Effector memory CD4-positive, alpha-beta T cell (primary cell): ENCODE measurements at places on chromosomes 1 and 21.

DNA sequence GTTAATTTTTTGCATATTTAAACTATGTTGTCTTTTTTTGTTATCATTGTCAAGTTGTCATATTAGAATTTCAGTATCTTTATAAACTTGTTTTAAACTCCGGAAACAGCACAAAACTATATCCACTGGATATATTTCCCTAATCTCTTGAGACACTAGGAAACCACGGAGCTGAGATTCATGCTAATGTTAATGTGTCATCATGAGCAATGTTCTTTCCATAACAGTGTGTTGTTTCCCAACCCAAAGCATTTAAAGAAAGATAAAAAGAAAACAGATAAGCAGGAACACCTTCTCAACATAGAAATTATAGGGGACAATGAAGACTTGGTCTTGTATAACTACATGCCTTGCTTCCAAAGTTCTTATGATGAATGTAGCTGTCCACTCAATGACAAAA, 626.2 kb upstream of the TMPRSS15 start:
- H3K4me3 ChIP-seq, result no peak overlapping the region
- no peaks in the 10 kb centered on the region for H3K36me3 ChIP-seq

- H3K4me3 ChIP-seq, result no peak overlapping the region
- no peaks in the 10 kb centered on the region for H3K4me1 ChIP-seq
- H3K27ac ChIP-seq, result no peak overlapping the region
These were observed 18.8 kb upstream of the TENT5B start for GRCh38 chr1:27031235-27032118.

DNA sequence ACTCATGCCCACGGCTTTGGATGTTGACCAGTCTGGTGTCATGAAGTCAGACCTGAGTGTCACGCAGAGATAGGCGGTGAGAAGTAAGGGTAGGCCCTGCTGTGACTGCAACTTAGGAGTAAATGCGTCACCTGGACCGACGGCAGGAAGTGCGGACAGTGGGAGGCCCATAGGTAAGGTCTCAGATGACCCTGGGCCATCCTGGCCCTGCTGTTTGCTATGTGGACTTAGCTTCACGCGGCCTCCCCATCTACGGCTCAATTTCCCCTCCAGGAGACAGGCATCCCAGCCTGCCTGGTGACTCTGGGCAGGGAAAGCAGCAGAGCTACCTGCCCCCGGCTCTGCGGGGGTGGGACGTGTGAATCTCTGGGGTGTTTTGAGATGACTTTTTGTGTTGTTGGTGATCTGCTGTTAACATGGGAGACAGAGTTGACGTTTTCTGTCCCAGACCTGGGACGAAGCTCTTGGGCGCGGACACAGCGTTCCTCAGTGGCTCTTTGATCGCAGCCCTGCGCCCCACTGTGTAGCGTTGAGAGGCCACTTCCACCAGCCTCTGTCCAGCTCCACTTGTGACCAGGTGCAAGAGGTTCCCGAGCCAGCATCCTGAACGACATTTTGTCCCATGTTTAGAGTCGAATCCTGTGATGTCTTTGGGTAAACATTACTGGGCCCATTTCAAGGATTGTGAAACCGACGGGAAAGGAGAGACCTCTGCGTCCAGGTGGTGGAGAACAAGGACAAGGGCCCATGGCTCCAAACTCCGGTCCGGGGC, 39.9 kb downstream of the CRYAA start:
- peaks cover 6% of the 10 kb centered on the region for H3K27me3 ChIP-seq
- H3K36me3 ChIP-seq, result no peaks in the 10 kb centered on the region
- no peak overlapping the region for H3K4me3 ChIP-seq
- H3K4me1 ChIP-seq, result no peaks in the 10 kb centered on the region
- no peak overlapping the region for H3K27ac ChIP-seq

DNA sequence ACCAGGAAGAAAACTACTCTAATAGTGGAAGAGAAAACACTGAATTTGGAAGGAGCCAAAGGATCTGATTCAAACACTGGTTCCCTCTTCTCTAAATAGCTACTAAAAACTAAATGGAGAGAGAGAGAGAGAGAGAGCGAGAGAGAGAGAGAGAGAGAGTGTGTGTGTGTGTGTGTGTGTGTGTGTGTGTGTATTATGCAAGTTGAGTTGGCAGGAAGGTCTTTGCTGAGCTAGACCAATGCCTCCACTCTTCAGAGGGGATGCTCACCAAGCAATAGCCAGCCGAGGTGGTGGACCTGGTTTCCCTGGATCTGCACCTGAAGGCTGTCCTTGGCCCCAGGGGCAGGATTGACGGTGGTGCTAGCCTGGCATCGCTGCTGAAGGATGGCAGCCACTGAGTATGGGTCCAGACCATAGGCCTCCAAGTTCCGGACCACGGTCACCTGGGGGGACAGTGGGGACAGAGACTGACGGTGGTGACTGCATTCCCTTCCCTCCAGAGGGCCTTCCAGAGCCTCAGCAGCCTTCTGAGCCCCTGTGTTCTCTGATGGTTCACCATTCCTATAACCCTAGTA, 18.8 kb downstream of the EIF2D start:
- peaks cover 23% of the 10 kb centered on the region for H3K4me1 ChIP-seq
- H3K27me3 ChIP-seq, result no peaks in the 10 kb centered on the region
- no peak for DNase-seq
- H3K36me3 ChIP-seq, result peaks cover 59% of the 10 kb centered on the region
- no peak overlapping the region for H3K27ac ChIP-seq

DNA sequence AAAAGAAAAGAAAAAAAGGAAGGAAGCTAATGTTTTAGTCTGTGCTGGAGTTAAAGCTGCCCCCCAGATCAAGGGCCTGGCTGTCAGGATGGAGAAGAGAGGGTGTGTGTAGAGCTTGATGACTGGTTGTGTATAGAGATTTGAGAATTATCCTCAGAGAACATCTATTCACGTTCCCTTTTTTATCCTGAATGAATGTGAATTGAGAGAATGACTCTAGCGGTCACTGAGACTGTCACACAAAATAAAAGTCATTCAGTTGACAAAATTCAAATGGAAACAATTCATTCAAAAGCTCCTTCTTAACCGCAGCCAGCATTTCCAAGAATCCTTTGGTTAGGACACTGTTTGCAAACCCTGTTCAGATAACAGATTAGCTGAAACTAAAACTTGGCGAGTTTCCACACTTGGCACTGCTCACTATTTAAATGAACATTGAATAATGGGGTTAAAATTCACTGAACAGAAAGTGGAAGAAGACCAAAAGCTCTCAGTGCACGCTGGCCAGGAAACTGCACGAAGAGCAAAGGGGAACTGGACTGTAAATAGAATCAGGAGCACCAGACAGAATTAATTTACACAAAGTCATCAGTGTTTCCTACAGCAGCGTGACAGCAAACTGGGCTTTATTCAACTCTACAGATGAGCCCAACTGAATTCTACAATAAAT, 13.6 kb upstream of the FAM89A start:
- H3K27ac ChIP-seq, result no peak overlapping the region
- H3K4me3 ChIP-seq, result no peak overlapping the region
- H3K27me3 ChIP-seq, result no peaks in the 10 kb centered on the region
- H3K36me3 ChIP-seq, result no peaks in the 10 kb centered on the region

DNA sequence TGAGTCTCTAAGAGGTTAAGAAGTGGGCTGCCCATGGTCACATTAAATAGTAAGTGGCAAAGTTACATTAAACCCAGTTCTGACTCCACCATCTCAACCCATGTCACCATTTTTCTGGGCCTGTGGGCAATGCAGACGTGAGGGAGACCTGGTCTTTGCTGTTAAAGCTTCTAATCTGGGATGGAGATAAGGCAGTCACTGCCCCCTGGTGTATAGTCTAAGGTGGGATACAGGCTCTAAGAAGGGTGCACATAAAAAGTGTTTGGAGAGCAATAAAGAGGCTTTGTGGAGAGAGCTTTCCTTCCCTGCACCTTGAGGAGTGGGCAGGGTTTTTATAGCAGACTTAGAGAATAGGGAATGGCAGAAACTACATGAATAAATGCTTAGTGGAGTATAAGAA, 141.3 kb downstream of the ROR1 start:
- no peak for DNase-seq
- H3K27ac ChIP-seq, result no peak overlapping the region
- H3K4me1 ChIP-seq, result no peaks in the 10 kb centered on the region
- no peaks in the 10 kb centered on the region for H3K36me3 ChIP-seq
- H3K27me3 ChIP-seq, result no peaks in the 10 kb centered on the region
- H3K4me3 ChIP-seq, result no peak overlapping the region

DNA sequence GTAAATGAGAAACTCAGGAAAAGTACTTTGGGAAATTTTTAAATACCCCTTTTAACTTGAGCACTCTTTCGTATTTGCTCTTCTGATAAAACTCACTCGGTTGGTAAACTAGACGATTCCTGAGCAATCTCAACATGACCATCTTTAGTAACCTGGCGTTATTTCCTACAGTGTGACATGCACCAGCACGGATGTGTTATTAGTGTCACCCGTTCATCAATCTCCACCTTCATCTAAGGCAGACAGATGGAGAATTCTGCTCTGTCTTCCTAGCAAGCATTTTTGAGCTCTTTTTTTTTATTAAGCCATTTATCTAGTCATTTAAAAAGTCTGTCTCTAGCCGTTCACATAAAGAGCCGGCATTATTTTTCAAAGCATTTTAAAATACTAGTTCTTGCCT, 155.2 kb downstream of the DISP1 start:
- no peaks in the 10 kb centered on the region for H3K4me1 ChIP-seq
- no peak overlapping the region for H3K27ac ChIP-seq
- no peak overlapping the region for H3K4me3 ChIP-seq
- no peaks in the 10 kb centered on the region for H3K36me3 ChIP-seq

DNA sequence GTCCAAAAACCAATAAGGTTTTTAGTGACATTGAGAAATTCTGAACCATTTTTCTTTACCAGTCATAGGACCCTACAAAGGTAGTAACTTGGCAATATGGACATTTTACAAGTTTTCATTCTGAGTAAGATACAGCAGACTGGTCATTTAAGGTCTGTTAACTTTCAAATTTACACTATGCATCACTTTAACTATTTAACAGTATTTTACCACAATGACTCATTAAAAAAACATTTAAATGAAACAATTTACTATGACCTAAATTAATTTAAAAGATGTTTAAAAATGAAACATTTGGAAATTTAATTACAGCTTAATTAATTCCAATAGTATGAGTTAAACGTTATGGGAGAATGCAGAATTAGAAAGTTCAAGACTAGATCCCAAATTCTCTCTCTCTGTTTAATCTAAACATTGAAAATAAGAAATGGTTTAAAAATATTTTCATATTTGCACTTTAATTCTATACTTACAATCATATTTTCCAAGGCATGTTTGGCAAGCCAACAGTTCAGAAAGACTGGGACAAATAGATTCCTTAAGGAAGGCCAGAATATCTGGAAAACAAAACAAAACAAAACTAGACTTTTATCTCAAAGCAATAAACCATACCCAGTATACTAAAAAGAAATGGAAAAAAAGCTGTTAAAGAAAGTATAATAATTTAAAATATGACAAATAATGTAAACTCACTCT, 140.9 kb downstream of the KCNT2 start:
- H3K27ac ChIP-seq, result no peak overlapping the region
- H3K27me3 ChIP-seq, result no peaks in the 10 kb centered on the region

DNA sequence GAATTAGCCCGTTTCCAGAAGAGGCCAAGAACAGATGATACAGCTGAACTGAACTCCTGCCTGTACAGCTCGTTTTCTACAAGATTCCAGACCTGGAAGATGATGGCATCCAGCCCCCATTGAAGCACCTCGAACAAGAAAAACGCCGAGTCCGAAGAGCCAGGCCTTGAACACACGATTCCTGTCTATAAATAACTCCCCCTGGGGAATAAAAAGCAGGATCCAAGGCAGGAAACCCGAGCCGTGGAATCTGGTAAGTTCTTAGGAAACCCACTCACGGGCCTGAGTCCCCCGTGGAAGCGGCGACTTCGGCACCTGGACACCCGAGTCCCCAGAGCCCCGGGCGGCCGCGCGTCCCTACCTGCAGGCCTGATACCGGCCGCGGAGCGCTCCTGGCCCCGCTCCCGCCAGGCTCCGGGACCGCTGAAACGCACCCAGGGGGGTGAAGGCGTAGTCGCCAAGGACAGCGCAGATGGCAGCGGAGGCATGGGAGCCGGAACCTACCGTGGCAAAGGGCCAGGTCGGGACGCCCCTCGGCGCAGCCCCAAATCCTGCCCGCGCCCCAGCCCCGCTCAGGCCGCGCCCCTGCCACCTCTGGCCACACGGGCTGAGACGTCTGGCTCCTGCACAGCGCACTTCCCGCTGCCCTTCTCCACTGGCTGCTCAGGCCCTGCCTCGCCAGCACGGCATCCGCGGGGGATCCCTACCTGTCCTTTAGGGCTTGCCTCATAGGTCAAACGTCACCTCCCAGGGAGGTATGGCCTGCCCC, 14.0 kb upstream of the HLCS start:
- H3K4me3 ChIP-seq, result no peak overlapping the region
- H3K27ac ChIP-seq, result no peak overlapping the region
- no peaks in the 10 kb centered on the region for H3K27me3 ChIP-seq
- DNase-seq, result no peak

- H3K27me3 ChIP-seq, result no peaks in the 10 kb centered on the region
- no peak overlapping the region for H3K4me3 ChIP-seq
- H3K4me1 ChIP-seq, result no peaks in the 10 kb centered on the region
- no peak overlapping the region for H3K27ac ChIP-seq
- DNase-seq, result no peak
- H3K36me3 ChIP-seq, result peaks cover 5% of the 10 kb centered on the region
These were observed 27.3 kb downstream of the EIF4G3 start for GRCh38 chr1:21149430-21149854.

DNA sequence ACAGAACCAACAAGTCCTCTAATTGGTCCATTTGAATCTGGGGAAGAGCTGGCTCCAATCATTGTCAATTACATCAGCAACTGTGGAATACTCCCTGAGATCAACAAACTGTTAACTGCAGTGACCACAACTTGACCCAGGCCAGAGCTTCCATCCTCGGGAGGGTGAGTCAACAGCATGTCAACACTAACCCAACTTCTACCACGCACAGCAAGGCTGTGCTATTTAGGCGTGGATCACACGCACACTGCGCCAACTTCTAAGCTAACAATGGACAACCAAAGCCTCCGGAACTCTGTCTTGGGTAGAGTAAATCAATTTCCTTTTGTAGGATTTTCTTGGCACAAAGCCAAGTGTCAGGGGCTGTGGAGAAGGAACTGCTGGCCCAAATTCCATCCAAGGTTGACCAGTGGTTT, 30.4 kb downstream of the APP start:
- H3K4me3 ChIP-seq, result no peak overlapping the region
- no peaks in the 10 kb centered on the region for H3K4me1 ChIP-seq
- no peak for DNase-seq
- no peak overlapping the region for H3K27ac ChIP-seq

GRCh38 chr1:197448121-197448779, 180.2 kb downstream of the CRB1 start:
- no peak overlapping the region for H3K27ac ChIP-seq
- no peaks in the 10 kb centered on the region for H3K27me3 ChIP-seq
